ENCODE measurements at places on chromosomes 12 and 14.

DNA sequence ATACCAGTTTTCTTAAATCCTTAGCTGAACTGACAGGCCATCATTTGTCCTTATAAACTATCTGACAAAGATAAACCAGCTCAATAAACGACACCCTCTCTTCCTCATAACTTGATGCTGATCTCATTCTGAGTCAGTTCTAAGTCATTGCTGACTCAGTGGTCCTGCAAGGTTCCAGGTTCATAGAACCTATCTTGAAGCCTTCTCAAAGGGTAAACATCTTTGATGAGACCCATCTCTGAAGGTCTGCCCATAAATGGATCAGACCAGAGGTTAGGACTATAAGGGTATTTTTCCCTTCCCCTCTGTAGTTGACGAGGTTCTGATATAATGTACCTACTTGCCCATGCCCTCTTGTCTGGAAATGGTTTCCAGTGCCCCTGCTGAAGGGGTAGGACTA lies 11.9 kb downstream of the NAA25 start:
- DNase-seq, result no peak

DNA sequence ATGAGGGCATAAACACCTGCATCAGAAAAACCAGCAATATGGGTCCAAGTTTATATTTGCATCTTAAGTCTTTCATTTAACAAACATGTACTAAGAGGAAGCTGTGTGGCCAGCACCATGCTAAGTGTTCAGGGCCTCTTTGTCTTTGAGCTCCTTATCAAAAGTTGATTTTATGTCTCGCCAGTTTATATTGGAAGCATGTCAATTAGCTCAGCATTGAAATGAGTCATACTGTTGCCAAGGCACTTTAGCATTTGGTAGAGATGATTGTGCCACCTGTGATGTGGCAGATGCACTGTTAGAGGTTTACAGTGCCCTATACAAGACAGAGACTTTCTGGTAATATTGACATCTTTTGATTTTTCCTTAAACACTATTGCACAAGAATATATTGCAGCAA lies 68.5 kb downstream of the BHLHE41 start:
- DNase-seq, result no peak

DNA sequence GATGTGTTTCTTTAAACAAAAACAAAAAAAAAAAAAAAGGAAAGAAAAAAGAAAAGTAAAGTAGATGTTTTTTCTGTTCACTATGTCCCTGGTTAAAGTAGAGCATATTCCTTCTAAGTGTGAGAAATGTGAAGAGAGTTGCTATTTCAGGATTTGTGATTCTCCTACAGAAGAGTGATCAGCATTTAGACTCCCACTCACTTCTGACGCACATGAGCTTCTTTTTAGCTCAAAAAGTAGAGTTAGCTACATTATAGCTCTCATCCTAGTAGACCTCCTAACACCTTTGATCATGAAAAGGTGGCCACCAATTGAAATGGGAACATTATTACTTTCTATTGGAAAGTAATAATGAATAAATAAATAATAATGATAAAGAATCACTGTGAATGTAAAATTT lies 368.2 kb downstream of the NAV3 start:
- DNase-seq, result no peak

DNA sequence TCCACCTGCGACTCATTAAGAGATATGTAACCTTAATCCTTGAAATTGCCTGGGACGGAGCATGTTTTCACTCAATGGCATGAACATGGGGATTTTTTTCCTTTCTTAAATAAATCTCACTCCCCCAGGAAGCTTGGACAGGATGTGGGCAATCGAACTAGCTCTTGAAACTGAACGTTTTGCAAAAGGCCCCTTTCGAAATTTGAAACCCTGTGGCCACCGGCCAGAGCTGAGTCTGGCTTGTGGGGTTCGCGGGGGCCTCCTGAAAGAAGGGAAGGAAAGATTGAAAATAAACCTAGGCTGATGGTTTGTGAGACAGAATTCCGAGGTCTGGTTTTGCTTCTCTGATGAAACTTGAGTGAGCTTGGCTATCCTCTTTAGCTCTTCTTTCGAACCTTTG lies 101.4 kb upstream of the RTL1 start:
- DNase-seq, result no peak

DNA sequence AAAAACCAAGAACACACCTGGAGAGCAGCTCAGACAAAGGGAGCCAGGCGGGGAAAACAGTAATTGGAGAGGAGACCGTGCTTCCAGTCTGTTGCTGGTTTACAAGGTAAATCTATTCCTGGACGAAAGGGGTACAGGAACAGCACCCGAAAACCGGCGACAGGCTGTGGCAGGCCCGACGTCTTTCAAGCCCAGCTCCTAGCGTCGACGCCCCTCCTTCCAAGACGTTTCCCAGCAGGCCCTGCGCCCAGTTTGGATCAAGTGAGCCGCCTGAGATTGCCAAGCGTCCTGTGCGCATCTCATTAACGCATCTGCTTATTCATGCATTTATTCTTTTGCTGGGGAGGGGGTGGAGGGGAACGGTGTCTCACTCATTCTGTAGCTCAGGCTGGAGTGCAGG lies 1.4 kb downstream of the C12orf56 start:
- no peak for DNase-seq

- DNase-seq, result no peak
Measured at GRCh38 chr12:4866299-4866698, 43.4 kb upstream of the KCNA1 start.

DNA sequence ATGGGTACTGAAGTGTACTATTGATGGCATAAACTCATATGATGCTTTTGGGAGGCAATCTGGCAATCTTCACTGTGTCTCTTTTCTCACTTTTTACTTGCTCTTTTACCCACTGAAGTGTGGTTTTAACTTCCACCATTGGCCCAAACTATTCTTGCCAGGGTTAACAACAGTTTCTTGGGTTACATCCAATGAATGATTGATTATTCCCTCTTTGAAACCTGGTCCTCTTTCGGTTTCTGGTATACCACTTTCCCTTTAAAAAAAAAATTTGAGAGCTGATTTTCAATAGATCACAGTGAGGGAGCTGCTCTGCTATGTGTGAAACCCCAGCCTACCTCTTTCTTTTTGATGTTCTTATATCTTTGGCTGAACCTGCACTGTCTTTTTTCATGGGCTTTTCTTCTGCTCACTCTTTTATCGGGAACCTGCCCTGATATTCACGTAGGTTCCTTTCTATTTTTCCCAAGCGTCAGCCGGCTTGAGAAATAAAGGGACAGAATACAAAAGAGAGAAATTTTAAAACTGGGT lies 56.1 kb upstream of the OR4E1 start:
- DNase-seq, result no peak

DNA sequence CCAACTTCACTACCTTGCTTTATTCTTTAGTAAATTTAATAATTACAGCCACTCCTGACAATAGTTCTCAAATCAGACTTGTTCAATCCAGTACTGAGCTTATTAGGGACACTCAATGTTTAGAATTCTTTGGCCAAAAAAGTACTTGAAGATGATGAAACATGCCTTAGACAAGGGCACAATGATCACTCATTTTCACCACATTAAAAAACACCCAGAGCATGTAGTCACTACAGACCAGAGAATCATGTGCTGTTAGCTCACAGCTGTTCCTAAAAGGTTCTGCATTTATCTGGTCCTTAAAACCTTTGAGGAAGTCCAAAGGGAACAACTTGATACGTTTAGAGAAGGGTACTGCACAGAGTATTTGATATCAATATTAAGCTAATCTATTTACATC lies 98.7 kb downstream of the INSM2 start:
- DNase-seq, result no peak

DNA sequence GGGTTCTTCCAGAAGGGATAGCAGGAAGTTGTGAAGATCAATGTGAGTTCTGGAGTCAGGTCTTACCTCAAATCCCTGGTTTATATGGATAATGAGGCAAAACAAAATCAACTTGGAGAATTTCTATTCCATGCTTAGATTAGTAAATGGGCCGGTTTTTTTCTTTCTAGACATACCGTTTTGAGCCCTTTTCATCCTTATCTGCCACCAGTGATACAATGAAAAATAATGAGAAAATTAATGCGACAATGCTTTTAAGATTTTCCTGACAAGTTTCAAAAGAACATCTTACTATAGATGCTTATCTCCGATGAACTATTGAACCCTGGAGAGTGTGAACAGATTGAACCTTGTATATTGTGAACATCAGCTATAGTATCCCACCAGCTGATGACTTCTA lies 262.7 kb downstream of the BTG1 start:
- no peak for DNase-seq

GRCh38 chr14:105711841-105712460 lies 185.6 kb downstream of the TMEM121 start:
- no peak for DNase-seq

GRCh38 chr12:115998794-115999478 lies 278.6 kb downstream of the MED13L start:
- DNase-seq, result no peak

GRCh38 chr12:48334808-48335207 lies 15.9 kb downstream of the ZNF641 start:
- no peak for DNase-seq

DNA sequence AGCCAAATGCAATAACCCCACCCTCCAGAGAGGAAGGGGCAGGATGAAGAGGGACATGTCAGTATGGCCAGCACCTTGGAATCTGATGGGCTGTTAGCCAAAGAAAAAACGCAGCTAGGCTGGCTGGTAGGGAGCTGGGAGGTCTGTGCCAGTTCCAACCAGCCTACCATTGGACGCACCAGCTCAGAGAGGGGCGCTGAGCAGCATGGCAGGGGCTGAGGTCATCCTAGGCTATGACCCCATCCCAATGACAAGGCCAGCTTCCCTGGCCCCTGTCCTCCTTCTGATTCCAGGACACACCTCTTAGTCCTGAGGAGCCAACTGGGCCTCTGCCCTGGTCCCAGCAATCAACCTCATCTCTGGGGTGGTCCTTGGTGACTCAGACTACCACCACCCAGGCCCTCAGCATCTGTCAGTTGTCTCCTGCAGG lies 12.2 kb downstream of the ACTN1 start:
- no peak for DNase-seq

GRCh38 chr14:73634011-73634833 lies 10.6 kb upstream of the DNAL1 start:
- DNase-seq, result no peak

DNA sequence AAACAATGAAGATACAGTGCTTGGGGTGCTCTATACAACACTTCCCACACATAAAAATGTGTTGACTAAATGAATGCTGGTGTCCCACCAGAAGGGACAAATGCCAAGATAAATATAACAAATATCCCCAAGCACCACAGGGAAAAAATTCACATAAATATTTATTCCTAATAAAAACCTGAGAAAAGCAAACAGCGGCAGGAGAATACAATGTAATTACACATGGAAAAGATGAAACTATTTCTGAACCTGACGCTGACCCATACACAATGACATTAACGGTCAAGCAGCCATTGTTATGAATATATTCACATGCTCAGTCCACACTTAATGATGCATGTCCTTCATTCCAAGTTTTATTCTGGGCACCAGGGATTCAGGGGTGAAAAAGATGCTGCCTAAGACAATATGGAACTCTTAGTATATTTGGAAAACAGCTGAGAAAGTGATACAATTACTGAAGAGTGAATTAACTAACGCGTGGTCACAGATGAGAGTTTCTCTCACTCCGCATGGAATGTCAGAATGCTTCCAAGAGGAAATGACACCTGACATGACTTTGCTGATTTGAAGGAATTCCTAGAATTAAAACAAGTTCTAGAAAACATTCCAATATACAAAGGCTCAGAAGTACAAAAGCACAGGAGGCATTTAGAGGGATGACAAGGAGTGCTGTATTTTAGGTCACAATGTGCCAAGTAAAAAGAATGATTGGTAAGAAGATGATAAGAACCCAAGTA lies 27.9 kb upstream of the PTPRR start:
- no peak for DNase-seq
